ENCODE measurements at places on chromosomes 6 and 20.

DNA sequence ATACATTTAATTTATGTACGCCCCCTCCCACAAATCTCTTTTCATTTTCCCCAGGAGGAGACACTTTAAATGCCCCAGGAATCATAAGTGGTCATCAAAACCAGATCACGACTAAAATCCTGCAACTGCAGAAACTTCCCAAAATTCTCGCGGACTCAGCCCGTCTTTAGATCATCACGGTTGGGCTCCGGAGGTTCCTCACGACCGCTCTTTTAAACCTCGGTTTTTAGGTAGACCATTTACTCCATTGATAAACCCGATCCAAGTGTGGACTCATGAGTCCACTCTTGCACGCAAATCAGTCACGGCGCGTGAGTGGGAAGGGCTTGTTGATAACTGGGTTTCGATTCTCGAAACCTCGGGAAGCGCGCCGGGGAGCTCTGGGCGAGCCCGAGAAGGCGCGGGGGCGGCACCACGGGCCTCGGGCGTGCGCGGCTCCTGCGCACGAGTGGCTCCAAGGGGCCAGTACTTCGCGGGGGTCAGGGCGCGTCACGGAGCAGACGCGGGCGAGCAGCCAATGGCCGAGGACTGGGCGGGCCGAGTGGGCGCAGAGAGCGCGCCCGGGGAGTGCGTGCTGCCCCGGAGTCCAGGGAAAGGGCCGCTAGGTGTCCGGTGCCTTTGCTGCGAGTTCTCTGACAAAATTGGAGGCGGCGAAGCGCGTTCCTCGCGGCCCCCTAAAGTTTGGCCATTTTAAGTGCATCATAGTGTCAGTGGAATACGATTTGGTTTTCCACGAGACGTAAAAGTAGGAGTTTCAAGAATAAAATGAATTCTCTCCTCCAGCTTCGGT, 635 bp upstream of the TENT5A start:
- DNase-seq, result peak; percentile 97

- DNase-seq, result peak; percentile 37
Observed at GRCh38 chr20:51856432-51856831, 54.1 kb upstream of the SALL4 start.

DNA sequence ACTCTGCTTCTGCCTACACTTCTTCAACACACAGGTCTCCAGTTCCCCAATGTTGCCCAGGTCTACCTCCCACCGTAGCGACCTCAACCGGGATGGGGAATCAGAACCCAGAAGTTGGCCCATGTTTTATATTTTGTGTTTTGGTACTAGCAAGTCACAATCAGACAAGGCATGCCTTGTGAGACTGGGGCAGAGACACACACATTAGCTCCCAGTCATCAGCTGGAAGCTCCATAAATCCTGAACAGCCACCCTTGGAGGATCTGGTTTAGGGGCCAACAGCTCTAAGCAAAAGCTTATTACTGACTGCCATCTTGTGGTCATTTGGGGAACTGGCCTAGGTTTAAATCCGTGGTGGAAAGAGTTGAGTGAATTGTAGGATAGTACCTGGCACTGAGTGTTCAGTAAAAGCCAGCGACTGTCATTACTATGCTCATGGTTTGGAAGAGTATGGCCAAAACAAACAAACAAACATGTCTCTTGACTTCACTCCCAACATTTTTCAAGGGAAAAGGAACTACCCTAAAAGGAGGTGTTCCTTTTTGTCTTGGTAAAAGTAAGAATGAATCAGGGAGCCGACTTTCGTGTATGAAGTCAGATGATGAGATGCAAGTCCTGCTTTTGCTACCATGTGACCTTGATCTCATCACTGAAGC, 40.5 kb downstream of the PIM1 start:
- peak; percentile 83 for DNase-seq

DNA sequence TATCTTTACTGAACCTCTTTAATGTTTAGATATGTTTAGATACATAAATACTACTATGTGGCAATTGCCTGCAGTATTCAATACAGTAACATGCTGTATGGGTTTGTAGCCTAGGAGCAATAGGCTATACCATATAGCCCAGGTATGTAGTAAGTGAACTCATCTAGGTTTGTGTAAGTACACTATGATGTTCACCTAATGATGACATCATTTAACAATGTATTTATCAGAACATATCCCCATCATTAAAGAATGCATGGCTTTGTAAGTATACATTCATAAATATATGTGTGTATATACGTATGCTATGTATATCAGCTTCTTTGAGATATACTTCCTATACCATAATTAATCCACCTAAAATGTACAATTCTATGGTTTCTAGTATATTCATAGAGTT, 631.2 kb upstream of the MAN1A1 start:
- no peak for DNase-seq

- no peak for DNase-seq
Observed at GRCh38 chr6:14957355-14958059, 288.4 kb upstream of the JARID2 start.

- DNase-seq, result no peak
Observed at GRCh38 chr6:84166395-84166794, 61.0 kb downstream of the CEP162 start.

GRCh38 chr6:22736740-22737139, 167.4 kb downstream of the HDGFL1 start:
- DNase-seq, result no peak

DNA sequence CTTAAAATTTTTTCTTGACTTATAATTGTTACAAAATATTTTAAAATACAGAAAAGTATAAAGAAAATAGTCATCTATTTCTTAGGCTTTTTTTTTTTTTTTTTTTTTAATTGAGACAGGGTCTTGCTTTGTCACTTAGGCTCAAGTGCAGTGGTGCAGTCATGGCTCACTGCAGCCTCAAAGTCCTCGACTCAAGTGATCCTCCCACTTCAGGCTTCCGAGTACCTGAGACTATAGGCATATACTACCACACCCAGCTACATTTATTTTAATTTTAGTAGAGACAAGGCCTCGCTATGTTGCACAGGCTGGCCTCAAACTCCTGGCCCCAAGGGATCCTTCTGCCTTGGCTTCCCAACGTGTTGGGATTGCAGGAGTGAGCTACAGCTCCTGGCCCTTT, 5.3 kb upstream of the ACAT2 start:
- no peak for DNase-seq

- peak; percentile 39 for DNase-seq
Observed at GRCh38 chr20:41424546-41424945, 57.9 kb upstream of the EMILIN3 start.

DNA sequence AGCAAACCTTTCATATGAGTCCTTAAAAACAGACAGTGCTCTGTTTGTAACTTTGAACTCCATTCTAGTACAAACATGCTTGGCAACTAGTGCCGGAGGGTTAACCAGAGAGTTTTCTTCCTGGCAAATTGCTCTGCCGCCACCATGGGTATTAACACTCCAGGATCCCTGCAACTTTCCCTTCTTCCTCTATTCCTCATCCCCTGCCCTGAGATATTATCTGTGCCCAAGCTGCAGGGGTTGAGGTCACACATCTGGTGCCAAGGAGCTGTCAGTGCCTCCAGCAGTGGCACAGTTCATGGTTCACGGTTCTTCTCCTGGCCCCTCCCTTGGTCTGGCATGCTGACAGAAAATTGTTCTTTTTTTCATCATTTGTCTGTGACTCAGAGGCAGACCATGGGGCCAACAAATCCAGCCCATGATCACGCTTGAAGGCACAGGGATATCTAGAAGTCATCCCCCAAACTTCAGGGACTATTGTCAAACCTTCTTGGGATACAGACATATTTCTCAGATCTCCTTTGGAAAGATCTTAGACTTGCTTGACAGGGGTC, 77.5 kb downstream of the ATXN1 start:
- DNase-seq, result peak; percentile 82

DNA sequence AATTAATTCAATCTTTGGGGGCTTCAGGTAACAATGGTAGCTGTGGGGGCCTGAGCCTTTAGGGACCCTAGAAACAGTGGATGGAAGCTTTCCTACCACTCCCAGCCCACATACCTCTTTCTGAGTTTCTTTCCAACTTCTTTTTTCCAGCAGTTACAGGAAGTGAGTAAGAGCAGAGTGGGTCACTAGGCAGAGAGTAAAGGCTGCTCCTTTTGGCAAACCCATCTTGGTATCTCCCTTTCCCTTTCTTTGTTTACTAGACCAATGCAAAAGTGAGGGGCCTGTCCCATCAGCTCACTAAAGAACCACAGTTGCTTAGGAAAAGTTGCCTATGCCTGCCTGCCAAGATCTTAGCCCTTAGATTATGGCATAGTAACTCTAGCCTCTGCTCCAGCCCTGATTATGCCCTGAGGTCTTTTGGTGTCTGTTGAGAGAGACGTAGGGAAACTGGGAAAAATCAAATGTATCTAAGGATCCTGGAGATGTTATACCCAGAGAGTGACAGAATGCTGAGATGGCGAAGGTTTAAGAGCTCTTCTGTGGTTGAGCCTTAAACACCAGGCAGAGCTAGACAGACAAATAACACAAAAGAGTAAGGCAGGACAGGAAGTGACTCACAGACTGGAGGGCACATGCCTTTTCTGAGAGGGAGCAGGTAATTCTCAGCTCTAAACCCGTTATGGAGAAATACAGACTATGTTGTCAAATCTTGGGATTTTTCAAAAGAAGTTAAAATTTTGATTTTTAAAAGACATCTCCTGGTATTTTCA, 31.3 kb downstream of the TRMT6 start:
- peak; percentile 63 for DNase-seq

DNA sequence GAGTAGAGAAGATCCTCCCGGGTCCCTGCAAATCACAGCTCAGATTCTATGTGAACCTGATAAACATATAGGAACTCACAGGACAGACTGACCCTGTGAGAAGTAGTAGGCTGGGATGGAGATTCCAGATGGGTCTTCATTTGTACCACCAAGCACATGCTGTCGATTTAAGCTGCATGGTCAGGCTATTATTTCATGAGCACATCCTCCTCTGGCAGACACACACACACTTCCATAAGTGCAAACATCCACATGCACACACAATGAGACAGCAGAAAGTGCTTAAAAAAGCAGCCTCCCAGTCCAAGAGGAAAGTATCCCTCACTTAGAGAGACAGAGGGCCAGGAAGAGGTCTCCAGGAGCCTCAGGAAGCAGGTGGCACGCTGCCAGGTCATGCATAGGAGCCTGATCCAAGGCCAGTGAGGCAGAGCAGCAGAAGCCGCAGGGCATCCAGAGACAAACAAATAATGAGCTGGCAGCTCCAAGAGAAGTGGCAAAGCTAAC, 131.8 kb downstream of the UNC5CL start:
- peak; percentile 72 for DNase-seq

DNA sequence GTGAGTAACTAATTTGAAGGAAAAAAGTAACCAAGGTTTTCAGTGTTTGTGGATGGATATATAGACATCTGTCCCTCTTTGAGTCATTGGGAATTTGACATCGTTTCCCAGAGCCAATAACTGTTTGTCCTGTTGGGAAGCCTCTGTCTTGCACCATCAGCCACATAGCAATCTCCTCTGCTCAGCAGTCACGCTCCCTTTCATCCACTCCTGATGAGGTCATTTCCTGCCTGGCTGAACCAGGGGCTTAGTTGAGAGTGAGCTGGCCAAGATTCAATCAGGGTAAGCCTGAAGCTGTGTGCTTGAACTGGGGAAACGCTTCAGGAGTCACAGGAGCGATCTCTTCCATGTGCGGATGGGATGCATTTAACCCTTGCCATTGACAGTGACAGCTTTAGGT, 121.5 kb upstream of the FOXQ1 start:
- DNase-seq, result peak; percentile 94

GRCh38 chr6:42929821-42930360, 611 bp downstream of the CNPY3 start:
- DNase-seq, result peak; percentile 87

DNA sequence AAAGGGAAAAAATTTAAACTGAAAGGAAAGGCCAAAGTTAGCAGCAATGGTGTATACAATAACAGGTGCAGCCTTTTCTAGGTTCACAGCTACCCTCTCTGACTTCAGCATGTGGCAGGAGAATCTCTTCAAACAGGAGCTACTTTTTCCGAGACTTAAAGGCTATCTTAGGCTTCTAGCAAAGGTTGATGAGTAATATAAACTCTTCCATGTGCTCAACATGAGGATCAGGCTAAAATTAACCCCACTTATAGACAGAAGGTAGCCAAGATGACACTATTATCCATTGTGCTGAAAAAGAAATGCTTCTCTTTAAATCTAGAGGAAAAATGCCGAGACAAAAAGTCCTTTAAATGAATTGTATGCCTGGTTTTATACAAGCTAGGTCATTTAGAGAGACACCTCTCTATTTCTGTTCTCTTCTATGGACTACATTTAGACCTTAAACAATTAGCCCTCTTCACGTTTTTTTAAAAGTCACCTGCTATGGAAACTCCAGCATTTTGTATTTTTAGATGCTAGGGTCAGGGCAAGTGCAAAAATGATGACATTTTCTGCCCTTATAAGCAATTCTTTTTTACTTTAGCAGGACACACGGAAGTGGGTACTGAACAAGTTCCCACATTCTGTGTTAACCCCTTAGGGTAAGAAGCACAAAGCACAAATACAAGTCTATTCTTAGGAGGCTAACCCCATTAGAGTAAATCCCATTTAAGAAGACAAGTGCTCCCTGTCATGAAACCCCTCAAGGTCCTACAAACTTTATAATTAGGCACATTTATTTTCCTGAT, 216.8 kb upstream of the CITED2 start:
- no peak for DNase-seq

- DNase-seq, result no peak
Observed at GRCh38 chr20:24102290-24102689, 113.7 kb upstream of the GGTLC1 start.

DNA sequence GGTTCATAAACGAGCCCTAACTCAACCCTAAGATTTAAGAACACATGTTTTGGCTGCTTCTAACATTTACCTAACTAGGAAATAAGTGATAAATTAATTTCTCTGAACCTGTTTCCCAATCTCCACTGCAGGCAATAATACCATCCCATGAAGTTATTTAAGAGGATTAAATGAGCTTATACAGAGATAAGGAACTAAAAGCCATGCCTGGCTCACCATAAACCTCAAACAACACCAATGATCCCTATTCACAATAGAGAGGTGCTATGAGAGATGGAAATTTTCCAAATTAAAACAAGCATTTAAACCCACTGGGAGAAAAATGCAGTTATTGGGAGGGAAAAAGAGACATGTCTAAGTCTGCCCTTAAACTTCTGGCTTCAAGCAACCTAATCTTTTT, 33.9 kb upstream of the KLHL31 start:
- DNase-seq, result no peak

DNA sequence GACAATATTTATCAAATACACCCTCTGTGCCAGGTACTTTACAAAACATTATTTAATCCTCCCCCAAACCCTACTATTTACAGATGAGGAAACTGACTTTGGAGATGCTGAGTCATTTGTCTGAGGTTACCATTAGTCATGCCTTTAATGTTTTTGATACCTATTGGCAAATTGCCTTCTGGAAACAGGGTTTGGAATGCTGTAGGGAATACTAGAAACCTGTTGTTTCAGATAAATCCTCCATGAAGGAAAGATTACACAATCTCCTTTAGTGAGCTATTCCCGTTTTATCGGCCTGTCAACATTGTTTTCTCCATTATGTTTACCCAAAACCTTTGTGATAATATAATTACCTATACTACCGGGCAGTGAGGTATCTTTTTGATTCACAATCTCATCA, 93.6 kb upstream of the ADGRF1 start:
- DNase-seq, result peak; percentile 67

- peak; percentile 24 for DNase-seq
Observed at GRCh38 chr6:41470331-41471063, 75.7 kb upstream of the FOXP4 start.

Data from GM23248 (cell line).